ENCODE measurements at places on chromosomes 11 and 22.

DNA sequence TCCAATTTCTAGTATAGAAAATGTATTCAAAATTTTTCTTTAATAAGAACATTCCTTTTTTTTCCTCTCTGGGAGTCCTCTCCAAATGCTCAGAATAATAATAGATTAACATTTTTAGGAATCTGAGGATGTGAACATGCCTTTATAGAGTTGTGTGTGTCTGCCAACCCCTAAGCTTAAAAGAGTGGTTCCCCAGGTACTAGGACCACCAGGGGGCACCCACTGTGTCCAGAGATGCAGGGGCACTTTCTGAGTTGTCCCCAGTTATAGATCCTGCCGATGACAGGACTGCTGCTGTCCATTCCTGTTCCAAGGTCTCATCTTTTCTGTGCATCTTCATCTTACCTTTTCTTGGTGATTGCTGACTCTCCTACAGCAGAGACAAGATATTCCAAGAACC, 27.0 kb upstream of the MICAL2 start:
- DNase-seq: no peak

DNA sequence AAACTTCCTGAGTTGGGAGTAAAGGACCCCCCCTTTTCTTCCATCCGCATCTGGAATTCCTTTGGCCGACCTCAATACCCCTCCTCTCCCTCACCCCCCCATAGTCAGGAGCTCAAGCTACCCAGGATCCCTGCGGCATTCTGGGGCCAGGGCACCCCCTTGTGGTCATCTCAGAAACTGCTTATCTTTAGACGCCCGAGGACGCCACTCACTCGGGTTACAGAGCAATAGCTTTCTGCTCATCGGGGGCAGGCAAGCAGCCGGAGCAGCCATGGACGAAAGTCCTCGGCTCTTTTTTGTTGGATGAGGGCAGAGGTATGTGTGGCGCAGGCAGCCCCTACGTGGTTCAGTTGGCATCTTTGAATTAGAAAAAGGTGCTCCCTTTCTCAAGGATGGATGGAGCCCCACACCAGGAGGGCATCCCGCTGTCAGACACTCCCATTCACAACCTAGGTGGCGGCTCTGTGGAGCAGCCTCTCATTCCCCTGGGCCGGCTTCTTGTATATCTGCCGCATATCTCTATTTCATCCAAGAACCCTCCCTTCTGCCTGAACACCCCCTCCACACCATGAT, 2.3 kb downstream of the C1QTNF5 start:
- DNase-seq: peak; percentile 74

DNA sequence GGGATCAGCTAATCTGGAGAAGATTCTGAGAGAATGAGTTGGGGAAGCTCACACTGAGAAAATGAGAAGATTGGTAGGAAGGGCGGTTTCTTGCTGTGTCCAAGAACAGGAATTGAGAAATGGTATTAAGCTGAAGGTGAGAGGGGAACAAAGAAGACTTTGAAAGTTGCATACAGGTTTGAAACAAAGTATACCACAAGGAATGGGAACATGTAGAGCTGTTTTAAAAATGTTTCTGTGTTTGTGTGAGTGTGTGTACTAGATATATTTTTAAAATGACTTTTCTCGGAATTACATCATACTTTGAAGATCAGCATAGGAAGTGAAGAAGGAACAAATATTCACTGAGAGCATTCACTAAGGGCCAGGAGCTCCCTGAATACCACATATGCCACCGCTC, 24.4 kb upstream of the IZUMO1R start:
- DNase-seq: no peak

GRCh38 chr11:2277008-2277346, 6.6 kb upstream of the ASCL2 start:
- no peak for DNase-seq

DNA sequence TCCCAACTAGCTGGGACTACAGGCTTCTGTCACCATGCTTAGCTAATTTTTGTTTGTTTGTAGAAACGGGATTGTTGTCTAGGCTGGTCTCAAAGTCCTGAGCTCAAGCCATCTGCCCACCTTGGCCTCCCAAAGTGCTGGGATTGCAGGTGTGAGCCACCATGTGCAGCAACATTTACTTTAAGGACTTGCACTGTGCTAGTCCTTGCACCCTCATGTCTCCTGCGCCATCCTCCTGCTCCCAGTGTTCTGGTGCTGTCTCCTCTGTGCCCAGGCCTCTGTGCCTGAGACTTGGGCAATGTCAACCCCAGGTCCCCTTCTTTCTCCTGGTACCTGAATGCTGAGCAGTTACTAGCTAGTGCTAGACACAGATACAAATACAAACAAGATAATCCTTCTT, 26.7 kb downstream of the WEE1 start:
- DNase-seq: no peak

GRCh38 chr11:62680825-62681240, 2.0 kb upstream of the UBXN1 start:
- DNase-seq: peak; percentile 64

DNA sequence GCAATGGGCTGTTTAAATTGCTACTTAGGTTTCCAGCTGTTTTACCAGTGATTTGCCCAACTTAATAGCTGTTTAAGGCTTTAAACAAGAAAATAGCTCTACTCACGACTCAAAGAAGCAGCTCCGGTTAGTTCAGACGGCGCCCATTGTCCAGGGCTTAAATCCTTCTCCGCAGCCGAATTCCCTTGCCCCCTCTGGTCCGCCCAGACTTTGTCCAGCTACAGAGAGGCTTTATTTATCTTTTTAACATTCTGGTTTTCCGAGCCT, 20.9 kb upstream of the SCUBE1 start:
- DNase-seq: no peak

- DNase-seq: no peak
These were observed 7.1 kb downstream of the NLRX1 start for GRCh38 chr11:119175493-119176077.

DNA sequence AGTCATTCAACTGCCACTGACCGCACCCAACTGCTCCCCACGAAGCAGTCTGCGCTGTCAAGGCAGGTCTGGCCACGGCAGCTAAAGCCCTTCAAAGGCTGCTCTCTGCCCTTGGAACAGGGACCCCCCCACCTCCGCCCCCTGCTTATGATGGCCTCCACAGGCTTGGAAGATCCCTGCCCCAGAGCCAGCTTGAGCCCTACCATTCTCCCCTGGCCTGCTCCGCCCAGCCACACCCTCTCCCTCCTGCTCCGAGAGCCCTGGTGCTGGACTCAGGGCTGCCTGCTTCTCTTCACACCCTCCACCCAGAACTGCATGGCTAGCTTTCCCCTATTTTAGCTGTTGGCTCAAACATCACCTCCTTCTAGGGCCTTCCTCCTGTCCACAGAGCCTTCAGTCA, 19.0 kb downstream of the ZMAT5 start:
- DNase-seq: no peak

DNA sequence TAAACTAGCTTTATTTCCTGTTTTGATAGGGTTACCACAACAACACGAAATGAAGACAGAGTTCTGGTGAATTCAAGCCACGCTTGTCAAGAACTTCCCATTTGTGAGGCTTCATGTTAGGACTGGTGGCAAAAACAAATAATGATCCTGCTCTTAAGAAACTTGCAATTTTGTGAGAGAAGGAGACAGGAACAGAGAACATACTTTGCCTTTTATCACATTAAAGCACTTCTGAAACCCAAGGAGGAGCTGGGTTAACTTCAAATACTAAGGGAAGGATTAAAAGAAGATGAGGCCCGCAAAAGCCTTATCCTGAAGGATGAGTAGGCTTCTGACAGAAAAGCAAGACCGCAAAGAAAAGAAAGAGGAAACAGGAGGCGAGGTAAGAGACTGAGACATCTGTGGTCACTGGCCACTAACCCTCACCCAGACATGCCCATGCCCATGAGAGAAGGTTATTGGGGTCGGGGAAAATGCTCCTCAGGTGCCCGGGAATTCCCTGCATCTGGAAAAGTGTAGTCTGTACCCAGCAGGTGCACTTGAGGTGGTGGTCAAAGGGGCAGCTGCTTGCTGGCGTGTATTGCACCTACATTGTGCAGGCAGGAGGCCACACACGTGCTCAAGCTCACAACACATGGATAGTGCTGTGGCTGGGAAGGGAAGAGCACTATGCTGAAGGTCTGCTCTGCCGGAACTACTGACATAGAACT, 50.5 kb downstream of the MAPK1 start:
- peak; percentile 36 for DNase-seq

DNA sequence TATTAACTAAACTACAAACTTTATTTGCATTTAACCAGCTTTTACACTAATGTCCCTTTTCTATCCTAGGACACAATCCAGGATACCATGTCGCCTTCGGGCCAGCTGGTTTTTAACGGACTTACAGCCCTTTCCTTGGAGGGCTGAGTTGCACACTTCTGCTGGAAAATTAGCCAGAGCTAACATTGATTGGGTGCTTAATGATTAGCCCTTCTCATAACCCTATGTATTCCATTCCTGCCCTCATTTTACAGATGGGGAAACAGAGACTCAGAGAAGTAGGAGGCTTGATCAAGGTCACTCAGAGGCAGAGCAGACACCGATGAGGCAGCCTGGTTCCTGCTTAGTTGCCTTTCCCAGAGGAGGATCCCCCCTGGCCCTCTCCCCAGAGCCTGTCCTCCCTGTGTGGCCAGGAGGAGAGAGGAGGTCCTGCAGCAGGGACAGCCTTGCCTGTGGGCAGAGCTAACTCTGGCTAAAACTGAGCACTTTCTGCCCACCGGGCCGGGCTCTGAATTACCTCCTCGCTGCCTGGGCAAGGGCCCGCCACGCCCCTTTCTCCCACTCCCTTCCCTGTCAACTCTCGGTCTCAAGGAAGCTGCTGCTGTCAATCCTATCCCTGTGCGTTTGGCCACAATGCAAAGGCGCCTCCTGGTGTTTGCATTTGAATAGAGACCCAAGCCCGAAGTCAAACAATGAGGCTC, 59.6 kb upstream of the PAX6 start:
- DNase-seq: peak; percentile 67

GRCh38 chr11:79697905-79698304, 257.1 kb upstream of the TENM4 start:
- DNase-seq: no peak

GRCh38 chr11:20032127-20032526, 128.1 kb downstream of the DBX1 start:
- no peak for DNase-seq

GRCh38 chr11:65537620-65538231, 12.8 kb downstream of the SCYL1 start:
- DNase-seq: no peak

- no peak for DNase-seq
These were observed 18.3 kb downstream of the PRSS23 start for GRCh38 chr11:86818462-86819192.

GRCh38 chr11:85724748-85725465, 38.9 kb upstream of the CCDC89 start:
- no peak for DNase-seq

- DNase-seq: no peak
These were observed 269.3 kb upstream of the PITPNB start for GRCh38 chr22:28188178-28188879.

GRCh38 chr11:32382339-32383049, 52.8 kb downstream of the WT1 start:
- DNase-seq: no peak

DNA sequence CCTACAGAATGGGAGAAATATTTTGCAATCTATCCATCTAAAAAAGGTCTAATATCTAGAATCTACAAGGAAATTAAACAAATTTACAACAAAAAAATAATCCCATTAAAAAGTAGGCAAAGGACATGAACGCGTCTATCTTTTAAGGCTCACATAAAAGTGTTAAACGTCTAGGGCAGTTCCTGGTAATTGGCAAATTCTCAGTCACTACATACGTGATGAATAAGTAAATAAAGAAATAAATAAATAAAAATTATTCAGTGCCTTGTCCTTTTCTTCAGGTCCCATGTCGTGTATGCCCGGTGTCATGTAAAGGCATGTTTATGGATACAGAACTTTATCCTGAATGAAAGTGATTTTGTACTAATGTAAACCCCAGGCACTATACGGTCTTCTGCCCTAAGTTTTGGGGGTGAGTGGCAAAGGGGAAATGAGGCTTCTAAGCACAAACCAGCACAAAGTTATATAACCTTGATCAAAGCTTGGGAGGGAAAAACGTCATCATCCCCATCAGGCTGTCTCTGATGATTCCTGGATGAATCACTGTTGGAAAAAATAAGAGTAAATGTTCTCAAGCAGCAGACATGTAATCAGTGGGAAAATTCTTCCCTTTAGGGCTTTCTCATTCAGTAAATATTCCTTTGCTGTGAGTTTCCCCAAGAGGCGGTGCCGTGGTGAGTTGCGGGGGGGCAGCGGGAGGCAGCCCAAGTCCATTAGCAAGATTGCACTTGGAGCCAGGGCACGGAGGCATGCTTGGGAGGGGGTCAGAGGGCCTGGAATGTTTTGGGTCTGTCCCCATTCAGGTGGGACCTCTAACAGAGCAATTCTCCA, 30.4 kb upstream of the MICAL2 start:
- DNase-seq: peak; percentile 50

GRCh38 chr11:1167751-1168231, 10.0 kb downstream of the MUC5AC start:
- DNase-seq: no peak

- no peak for DNase-seq
These were observed 117.8 kb upstream of the C11orf87 start for GRCh38 chr11:109304159-109304558.

- DNase-seq: no peak
These were observed 9.2 kb downstream of the RELA start for GRCh38 chr11:65653229-65654225.

DNA sequence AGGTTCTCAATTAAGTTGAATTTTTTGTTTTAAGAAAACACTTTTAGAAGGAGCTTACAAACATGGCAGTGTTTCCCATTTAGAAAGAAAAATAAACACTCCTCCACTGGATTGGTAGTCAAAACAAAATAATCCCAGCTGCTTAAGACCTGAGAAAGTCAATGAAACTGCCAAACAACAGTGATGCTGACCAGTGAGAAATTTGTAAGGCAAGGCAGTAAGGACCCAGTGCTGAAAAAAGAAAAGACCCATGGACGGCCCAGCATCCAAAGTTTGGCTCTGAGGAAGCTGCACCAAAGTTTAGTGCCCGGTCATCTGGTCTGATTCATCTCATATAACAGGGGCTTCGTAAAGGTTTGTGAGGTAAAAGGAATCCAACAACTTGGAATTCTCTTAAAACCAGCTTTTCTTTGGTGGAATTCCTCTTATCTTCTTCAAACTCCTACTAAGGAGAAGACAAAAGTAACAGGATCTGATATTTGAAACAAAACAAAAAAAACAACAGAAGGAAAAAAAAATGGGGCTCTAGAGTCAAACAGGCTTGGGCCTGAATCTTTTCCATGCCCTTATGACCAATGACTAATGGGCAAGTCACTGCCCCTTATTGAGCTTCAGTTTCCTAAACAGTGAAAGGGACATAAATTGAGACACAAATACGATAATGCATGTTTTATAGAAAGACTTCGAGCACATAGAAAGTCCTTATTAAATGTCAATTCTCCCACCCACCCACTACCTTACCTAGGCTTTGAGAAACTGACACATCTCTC, 383.0 kb upstream of the NARS2 start:
- no peak for DNase-seq

DNA sequence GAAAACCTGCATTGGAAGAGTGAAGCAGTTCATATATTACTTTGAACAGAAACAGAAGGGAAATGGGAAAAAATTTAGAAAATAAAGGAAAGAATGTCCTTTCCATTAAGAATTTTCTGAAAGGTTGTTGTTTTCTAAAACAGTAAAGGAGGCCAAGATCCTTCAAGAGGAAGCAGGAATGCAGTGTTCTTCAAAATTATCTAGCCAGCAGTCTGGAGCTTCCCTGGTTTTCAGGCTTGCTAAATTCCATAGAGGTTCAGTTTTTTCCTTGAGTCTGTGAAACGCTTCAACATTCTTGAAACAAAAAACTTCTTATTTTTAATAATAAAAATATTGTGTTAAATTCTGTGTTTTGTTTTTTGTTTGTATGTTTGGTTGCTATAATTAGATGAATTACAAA, 189.0 kb upstream of the ANO3 start:
- DNase-seq: no peak

GRCh38 chr22:31344578-31345330, 1.4 kb downstream of the PATZ1 start:
- no peak for DNase-seq
